ENCODE measurements at places on chromosomes 4 and X.

GRCh38 chrX:1398431-1399340, 6.8 kb upstream of the SLC25A6 start:
- ATAC-seq, result peak; percentile 39

DNA sequence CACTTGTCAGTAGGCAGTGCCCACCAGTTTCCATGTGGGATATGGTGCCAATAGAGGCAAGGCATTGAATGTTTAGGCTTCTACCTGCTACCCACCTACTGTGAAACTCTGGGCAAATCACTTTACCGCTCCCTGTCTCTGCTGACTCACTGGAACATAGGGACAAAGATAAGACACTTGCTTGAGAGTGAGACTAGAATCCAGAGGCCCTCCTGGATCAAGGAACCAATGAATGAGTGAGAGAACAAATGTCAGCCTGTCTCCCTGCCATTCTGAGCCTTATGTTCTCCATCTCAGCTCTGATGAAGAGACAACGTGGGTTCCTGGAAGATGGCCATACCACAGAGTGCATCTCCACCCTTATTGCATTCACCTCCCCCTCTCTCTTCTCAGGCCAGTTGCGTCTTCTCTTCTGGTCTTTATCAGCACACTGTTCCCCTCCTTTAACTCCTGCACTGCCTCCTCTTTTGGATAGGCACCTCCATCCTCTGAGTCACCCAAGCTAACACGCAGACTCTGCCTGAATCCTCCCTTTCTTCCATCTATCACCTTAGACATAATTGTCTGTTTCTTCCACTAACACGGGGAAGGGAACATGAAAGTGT, 15.4 kb upstream of the PRRG3 start:
- ATAC-seq, result no peak

DNA sequence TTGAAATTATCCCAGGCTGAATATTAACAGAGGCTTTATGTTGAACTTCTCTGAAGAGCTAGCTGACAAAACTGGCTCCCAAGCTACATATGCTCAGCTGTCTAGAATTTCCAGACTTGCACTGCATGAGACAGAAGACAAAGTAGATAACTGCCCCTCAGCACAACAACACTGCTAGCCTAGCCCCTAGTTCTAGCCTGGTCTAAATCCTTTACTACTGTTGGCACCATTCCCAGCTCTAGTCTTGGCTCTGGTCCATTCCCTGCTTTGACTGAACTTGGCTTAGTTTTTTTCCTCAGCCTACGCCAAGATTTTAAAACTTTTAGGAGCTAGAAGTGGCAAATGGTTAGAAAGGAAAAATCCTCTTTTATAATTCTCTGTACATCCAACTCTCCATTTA, 7.6 kb upstream of the OPHN1 start:
- peak; percentile 79 for ATAC-seq

GRCh38 chr4:118682928-118683327, 2.3 kb upstream of the METTL14 start:
- ATAC-seq, result no peak

Data from SK-N-SH treated with all-trans-retinoic acid at 6 μM for 48 hours (cell line).